ENCODE measurements at places on chromosomes 16 and 17.

GRCh38 chr17:39551879-39552278 lies 55.8 kb downstream of the NEUROD2 start:
- DNase-seq, result no peak

DNA sequence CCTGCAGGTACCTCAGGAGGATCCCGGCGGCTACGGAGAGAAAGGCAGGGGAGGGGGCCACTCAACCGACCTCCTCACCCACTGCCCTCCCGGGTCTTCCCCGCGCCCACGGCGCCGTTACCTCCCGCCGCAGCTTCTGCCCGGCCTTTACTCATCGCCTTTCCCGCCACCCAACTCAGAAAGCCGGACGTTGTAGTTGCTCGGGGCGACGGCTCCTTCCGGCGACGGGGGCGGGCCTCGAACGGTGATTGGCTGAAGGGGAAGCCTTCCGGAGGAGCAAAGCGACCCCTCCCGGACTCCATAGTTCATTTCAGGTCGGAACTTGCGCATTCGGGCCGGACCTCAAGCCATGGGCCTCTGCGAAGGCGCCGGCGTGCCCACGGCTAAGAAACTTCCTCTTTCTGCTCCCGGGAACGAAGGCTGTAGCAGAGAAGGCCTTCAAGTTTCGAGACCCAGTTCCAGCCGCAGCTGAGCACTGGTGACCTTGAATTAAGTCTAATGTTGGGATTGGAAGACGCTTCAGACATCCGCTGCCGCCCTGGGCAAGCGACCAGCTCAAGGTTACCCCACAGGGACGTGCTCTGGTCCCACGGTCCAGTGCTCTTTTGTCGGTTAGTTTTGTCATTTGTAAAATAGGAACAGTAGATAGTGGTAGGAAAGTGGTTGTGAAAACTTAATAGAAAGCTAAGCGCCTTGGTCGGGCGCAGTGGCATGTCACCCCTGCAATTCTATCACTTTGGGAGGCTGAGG lies at the start of gene PSMC3IP:
PSMC3IP (minus strand) TSS at position 198 of the 750 bp plus-strand sequence; CDS start at position 155, 43 bp downstream.
- peak; percentile 83 for DNase-seq

DNA sequence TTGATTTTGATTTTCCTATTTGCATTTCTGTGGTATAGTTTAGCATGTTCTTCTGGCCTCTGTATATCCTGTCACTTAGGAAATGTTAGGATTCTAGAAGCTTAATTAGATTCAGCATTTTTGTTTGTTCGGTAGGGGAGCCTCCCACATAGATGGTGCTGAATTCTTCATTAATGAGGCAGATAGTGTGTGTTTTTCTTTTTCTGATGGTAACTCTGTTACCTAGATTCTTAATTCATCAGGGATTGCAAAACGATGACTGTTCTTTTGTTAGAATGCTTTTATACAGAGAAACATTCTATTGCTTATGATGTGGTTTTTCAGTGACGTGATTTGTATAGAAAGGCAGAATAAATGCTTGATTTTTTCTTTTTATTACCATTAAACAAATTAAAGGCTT lies 19.0 kb downstream of the BANP start:
- DNase-seq, result no peak

GRCh38 chr17:14381606-14382005 lies 80.7 kb downstream of the HS3ST3B1 start:
- no peak for DNase-seq

GRCh38 chr17:62739645-62740388 lies 68.3 kb downstream of the MARCHF10 start:
- DNase-seq, result no peak

- no peak for DNase-seq
These were observed 3.9 kb upstream of the MRPS23 start for GRCh38 chr17:57853695-57854094.

- DNase-seq, result no peak
These were observed 344 bp upstream of the SEPTIN12 start for GRCh38 chr16:4788489-4788889.

All from NCI-H2107 (cell line).